Activated CD4-positive, alpha-beta memory T cell treated with anti-CD3 and anti-CD28 coated beads for 36 hours (primary cell): ENCODE measurements at places on chromosomes 1 and 21. TPM values are rescaled to one million over a fixed set of nuclear protein-coding genes. Genes with fewer than 3 reads are reported as not detected.
A peak's percentile ranks its signal among the peaks of the same experiment; 100 is the strongest.

DNA sequence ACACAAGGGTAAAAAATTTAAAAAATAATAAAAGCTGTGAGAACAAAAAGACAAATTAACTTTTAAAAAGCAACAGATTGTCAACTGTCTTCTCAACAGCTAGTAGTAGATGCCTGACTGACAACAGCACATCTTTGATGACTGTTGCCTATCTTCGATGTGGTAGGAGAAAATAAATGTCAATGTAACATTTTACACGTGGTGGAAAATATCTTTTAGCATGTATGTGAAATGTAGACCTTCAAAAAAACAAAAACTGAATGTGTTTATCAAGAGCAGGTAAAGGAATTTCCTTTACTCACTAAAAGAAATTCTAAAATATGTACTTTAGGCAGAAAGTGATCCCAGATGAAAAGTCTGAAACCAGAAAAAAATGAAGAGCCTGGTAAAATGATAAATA is 42.9 kb downstream of the CD53 start:
- DNase-seq: no peak

GRCh38 chr1:221335161-221336101 is 406.5 kb downstream of the DUSP10 start:
- no peak for DNase-seq

DNA sequence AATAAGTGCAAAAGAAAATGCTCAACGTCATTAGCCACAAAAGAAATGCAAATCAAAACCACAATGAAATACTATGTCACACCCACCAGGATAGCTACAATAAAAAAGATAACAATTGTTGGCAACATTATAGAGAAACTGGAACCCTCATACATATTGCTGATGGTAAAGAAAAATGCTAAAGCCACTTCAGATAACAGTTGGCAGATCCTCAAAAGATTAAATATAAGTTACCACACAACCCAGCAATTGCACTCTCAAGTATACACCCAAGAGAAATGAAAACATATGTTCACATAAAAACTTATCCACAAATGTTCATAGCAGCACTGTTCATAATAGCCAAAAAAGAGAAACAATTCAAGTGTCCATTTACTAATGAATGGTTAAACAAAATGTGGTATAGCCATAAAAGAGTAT is 20.7 kb downstream of the TRIM33 start:
- no peak for DNase-seq

DNA sequence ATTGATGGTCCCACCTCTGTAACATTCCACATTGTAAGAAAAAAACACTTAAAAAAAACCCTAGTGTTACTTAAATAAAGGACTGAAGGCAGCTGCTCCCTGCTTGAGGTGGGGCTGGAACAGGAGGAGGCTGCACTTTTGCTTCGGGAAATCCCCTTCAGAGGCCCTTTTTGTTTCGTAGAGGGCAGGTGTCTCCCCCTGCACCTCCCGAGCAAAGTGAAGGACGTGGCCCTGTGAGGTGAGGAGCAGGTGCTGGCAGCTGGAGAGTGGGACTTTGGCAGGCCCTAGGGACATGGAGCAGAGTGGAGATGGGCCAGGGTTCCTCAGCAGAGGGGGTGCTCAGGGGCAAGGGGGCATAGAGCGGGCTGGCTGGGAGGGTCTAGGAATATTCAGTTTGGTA is 33.4 kb upstream of the WNT4 start:
- peak; percentile 49 for DNase-seq

- no peak for DNase-seq
Observed at GRCh38 chr1:79976287-79976686, 969.8 kb upstream of the ADGRL4 start.

DNA sequence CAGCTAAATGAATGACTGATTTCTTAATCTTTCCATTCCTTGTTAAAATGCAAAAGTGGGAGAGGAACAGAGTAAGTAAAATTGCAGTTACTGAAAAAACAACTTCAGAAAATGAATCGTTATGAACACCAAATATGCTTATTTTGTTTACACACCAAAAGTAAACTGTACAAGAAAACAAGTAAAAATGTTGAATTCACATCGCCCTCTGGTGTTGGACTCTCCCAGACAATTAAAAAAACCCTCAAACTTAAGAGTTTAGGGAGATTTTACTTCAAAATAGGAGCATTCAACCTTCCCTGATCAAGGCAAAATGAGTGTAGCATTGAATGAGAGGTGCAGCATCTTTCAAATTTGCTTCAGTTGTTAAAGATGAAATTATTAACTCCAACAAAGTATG is 19.4 kb upstream of the ESRRG start:
- no peak for DNase-seq

DNA sequence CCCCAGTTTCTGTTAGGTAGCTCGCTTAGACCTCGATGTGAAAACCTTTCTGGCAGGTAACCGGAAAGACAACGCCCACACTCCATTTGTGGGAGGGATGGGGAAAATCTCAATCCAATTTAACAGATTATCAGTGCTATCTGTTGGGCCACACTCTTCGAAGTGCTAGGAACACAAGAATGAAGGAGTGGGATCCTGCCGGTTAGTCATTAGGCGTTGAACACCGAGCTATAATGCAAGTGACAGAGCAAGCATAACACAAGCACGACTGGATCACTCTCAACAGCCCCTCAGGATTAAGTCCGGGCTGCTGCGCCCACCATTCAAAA is 531 bp downstream of the SNIP1 start:
- DNase-seq: peak; percentile 15

GRCh38 chr1:191971447-191971846 is 186.8 kb upstream of the RGS18 start:
- DNase-seq: no peak

- DNase-seq: no peak
Observed at GRCh38 chr1:33301273-33301984, 19.5 kb downstream of the A3GALT2 start.

DNA sequence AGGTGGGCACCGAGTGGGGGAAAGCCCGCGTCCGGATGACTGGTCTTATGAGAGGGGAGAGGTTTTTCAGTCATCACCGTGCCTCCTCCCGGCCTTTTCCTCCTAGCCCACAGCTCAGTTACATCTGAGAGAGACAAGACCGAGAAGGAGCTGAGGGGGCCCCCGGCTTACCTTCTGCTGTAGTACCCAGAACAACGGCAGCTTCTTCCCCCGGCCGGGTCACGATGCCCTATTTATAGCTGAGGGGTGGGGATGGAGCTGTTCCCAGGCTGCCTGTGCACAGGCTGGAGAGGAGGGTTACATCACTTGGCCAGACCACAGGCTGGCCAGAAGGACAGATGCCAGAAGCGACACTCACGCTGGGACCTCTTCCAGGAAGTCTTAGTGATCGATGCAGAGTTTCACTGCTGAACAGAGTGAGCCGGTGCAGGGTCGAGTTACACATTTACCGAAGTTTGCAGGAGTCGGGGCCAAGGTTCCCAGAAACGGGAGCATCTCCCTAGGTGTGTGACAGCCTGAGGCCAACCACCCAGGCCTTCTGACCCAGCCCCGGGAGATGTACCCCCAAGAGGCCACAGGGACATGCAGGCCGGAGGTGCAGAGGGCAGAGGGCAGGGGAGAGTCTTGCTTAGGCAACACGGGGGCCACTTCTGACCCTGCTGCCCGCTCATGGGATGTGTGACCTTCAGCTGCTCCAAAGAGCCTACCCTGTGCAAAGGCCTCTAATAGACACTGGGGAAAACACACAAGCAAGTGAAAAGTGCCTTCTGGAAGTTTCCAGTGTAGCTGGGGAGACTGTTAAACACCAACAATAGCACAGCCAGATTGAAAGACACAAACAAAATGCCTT is at the start of gene AGT:
Gene AGT, minus strand, starts transcription at position 208 of the 850 bp plus-strand sequence. CDS start 3,299 bp downstream, outside the sequence.
- DNase-seq: no peak

- DNase-seq: no peak
Observed at GRCh38 chr1:29011775-29012174, 97.4 kb downstream of the EPB41 start.

DNA sequence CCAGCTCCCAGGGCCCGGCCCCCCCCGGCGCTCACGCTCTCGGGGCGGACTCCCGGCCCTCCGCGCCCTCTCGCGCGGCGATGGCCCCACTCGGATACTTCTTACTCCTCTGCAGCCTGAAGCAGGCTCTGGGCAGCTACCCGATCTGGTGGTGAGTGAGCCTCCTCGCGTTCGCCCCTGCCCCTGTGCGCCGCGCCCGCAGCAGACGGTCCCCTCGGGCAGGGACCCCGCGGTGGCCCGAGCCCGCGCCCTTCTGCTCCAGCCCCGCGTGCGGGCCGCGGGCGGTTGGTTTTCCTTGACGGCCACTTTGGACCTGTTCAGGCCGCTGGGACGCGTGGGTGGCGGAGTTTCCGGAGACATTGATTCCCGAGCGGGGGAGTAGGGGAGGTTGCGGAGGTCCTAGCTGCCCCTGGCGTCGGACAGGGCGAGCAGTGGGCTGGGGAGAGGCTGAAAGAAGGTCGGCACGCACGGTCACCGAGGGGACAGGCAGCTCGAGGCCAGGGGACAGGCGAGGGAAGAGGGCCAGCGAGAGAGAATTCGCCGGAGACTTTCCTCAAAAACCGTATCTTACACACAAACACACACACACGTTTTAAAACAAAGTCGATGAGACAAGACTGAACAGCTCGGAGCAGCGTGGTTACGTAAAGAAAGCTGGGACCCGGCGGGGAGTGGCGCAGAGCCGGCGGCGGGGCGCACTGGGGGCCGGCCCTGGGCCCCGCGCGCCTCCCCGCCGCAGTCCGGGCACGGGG is 427 bp downstream of the WNT3A start:
- peak; percentile 4 for DNase-seq

Gene FGR
- total RNA-seq: 0.24 TPM

Gene TFAP2E
- total RNA-seq: 0.76 TPM

Gene TADA1
- 16.9 TPM for total RNA-seq

Gene NBPF6
- not detected for total RNA-seq

Gene CACNA1E
- not detected for total RNA-seq

Gene CFAP74
- total RNA-seq: not detected

Gene MAPKAPK2
- 97.4 TPM for total RNA-seq

Gene CAMK1G
- 0.94 TPM for total RNA-seq

Gene OR2AK2
- not detected for total RNA-seq
